Pulmonary artery endothelial cell (primary cell): ENCODE measurements at places on chromosomes 5 and 9. TPM values are rescaled to one million over a fixed set of nuclear protein-coding genes. Genes with fewer than 3 reads are reported as not detected.

Gene TRAF1
- total RNA-seq = 1.7 and 2.5 TPM in 2 replicates

DNA sequence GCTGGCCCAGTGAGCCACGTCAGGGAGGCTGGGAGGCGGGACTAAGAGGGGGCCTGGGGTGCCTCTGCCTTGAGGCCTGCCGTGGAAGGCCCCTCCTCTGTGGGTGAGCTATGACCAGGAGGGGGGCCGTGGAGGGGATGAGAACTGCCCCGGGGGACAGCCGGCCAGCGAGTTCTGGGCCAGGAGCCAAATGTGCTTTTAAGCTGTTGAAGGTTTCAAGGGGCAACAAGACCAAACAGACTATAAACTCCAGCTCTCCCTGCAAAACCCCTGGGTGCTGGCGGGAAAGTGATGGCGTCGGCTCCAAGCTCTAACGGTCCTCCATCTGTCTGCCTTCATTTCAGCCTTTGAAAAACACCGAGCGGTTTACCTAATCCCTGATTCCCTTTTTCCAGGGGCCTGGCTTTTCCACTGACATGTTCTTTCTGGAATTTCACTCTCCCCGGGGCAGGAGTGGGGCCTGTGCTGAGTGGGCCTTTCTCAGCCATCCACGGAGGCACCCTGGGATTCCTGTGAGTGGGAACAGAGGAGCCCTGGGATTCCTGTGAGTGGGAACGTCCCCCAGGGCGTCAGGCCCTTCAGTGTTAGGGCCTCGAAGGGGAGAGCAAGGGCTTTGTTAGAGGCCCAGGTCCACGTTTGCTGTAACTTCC lies 65.6 kb downstream of the COL5A1 start:
- DNase-seq = no peak

DNA sequence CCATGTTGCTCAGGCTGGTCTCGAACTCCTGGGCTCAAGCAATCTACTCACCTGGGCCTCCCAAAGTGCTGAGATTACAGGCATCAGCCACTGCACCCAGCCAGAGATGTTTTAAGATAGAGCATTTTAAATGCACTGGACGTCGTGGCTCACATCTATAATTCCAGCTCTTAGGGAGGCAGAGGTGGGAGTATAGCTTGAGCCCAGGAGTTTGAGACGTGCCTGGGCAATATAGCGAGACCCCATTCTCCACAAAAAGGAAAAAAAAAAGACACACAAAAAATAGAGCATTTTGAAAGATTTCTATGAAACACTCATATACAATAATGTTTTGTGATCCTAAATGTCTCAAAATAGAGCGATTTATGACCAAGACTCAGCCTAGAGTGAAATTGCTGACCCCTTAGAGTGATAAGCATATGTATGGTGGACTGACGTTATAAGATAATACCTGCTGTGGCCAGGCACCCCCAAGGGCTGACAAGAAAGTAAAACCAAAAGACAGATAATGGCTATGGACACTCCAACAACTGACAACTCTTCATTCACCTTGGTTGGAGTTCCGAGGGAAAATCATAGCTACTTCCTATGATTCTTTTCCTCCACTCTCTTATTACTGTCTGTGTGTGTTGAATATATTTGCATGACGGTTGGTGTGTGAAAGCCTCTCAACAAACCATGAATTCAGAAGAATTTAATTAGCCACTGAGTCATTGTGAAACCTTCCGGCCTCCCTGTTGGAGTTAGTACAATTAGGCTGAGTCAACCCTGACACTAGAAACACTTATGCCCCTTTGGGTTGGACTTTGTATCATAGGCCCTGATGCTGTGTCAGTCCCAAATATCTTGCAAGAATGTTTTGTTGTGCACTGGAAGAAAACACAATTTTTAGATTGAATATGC lies 526.5 kb upstream of the NUDT12 start:
- no peak for DNase-seq

Gene PCDHGB7
- 4.8 and 6.1 TPM in 2 replicates for total RNA-seq

DNA sequence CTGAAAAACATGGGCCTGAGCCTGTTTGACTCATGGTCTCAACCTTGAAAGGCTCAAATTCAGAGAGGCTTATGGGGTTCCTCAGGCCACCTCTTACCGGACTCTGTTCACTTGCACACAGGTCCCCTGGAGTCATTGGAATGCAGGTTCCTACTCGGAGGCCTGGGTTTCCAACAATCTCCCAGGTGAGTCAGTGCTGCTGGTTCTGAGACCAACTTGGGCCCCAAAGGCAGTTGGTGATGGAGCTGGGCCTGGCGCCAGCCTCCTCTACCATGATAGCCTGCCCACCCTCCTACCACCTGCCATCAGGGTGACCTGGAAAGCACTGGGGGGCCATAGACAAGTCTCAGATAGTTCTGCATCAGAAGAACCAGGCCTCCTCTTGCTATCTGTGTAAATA lies 188.4 kb downstream of the RGS3 start:
- DNase-seq = no peak

Gene PAEP
- not detected in 2 replicates for total RNA-seq
